ENCODE measurements at places on chromosomes 5 and 9.

- no peak for DNase-seq
Measured at GRCh38 chr9:69622676-69623075, 49.5 kb downstream of the APBA1 start.

- no peak for DNase-seq
Measured at GRCh38 chr5:18465833-18466681, 831.8 kb downstream of the TAF11L14 start.

- no peak for DNase-seq
Measured at GRCh38 chr5:153459051-153459743, 31.3 kb upstream of the GRIA1 start.

GRCh38 chr5:122985006-122985700 is 51.4 kb downstream of the PPIC start:
- DNase-seq = no peak

DNA sequence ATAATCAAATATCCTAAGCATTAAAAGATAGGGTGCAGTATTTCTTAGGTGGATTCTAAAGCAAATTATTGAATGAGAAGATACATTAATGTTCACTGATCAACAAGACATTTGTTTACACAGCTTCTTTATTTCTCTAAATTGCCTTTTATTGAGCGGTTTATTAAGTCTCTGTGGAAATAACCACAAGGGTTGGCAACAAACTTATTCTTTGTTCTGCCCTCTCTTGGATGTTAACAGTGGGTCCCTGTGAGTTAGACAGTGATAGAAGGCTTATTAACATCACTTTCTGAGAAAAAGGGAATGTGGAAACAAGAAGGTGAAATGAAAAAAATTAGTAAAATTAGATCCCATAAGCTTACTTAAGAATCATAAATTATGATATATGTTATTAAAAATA is 82.7 kb upstream of the C6 start:
- DNase-seq = no peak

GRCh38 chr5:1366514-1366913 is 21.6 kb upstream of the CLPTM1L start:
- no peak for DNase-seq

GRCh38 chr9:98128316-98128715 is 9.3 kb upstream of the TRIM14 start:
- DNase-seq = no peak

GRCh38 chr5:61620699-61621182 is 288.7 kb downstream of the ZSWIM6 start:
- DNase-seq = no peak

DNA sequence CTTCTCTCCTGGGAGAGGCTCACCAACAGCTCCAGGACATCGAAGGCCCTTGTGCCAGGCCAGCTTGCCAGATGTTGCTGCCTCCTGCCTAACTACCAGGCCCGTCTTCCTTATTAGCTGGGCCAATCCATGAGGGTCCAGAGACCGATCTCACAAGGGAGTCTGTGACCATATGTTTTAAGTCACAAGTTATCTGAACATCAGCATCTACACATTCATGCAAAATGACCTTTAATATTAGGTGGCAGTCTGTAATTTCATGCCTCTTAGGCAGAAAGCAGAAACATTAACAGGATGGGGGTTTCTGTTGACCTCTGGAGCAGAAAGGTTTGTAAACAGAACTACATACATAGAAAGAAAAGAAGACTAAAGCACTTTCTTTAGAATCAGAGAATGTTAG is 75.1 kb upstream of the SLC25A51 start:
- no peak for DNase-seq

DNA sequence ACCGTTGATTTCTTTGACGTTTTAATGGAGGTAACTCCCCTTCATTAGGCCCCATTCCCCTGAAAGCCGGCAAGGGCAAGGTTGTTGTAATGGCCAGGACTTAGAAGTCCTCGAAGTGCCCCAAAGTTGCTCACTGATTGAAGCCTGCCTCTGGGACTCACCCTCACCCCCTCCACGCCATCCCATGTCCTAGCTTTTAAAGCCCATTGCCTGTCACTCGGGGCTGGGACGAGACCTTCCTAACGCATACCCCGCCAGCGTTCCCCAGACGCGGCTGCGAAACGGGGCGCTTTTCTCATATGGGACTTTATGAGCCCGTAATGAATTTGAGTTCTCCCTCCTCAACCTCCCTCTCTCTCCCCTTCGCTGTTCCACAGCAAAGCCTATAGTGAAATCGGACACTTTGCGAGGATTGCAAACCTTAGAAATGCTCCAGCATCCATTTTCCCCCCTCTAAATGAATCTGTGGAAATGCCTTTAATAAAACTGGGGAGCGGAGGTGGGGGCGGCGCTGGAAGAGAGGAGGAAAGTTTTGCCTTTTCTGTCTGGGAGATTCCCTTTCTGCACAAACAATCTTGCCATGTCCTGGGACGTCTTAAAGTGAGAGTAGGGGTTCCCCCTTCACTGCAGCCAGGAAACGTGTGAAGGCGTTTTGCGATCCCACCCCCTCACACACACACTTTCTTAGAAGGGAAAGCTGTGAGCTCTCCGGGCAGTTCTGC is 1.5 kb downstream of the PAPPA start:
- no peak for DNase-seq

DNA sequence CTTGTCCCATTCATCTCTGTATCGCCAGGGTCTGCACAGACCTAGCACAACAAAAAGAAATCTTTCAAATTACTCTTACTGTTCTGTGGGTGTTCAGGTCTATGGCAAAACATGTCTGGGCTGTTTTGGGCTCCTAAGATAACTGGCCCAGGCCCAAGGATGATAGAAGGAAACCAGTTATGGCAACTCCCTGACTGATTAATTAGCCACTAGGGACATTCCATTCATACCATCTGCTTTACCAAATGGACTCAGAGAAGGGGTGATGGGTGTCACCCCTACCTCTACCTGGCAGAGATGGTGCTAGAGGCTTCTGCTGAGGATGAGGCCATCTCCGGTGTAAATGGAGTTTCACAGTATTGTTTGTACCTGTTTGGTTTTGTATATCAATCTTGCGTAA is 1.9 kb downstream of the SLC31A2 start:
- no peak for DNase-seq

DNA sequence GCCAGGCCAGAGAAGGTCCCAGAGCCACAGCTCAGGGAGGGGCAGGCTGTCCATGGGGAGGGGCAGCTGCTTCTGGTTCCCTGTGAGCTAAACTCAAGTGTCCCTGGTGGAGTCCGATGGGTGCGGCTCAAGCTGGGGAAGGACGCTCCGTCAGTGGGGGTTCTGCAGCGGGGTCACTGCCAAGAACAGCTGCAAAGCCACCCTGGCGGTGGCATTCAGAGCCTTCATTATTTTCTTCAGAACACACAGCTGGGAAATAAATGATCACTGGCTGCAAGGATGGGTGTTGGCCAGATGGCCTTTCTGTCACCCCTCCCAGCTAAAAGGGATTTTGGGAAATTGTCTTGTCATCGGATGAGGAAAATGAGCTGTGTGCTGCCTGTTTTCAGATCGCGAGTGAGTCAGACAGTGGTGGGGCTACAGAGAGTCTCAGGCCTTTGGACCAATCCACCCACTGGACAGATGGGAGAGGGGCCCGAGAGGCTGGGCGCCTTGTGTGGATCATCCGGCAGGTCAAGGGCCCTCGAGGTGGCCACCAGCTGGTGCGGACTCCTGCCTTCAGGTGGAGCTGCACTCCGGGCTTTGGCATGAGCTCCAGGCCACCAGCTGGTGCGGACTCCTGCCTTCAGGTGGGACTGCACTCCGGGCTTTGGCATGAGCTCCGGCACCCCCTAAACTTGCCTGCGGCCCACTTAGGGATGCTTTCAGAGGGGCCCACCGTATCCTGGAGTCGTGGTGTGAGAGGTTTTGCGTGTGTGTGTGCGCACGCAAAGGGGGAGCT is 17.9 kb upstream of the GFPT2 start:
- DNase-seq = no peak

- DNase-seq = no peak
Measured at GRCh38 chr9:111831371-111832108, 36.8 kb upstream of the SHOC1 start.

GRCh38 chr5:14109041-14109747 is 33.9 kb upstream of the TRIO start:
- DNase-seq = no peak

- DNase-seq = no peak
Measured at GRCh38 chr9:110922145-110922544, 116.1 kb downstream of the LPAR1 start.

GRCh38 chr5:56447232-56447631 is 214.1 kb upstream of the ANKRD55 start:
- no peak for DNase-seq

DNA sequence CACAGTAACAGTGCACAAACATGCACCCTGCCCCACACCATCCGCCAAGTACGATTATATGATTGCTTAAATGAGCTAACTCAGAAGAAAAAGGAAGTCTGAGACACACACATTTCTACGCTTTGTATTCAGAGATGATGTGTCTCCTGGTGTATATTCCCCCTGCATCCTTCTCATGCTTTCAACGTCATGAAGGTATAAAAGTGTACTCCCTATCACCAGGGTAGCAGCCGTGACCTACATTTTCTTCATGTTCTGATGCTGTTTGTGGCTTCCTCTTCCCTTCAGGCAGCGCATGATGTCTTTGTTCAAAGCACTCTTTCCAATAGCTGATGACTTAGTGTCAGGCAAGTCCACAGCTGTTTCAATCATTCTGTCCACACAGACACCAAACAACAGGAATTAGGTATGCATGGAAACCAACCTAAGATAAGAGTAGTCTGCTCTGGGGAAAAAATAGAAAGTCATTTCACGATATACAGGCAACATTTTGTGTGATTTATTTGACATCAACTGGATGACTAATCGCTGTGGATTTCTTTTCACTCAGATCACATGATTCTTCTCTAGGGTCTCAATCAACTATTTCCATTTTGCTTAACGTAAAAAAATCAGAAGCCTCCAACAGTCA is 269.4 kb upstream of the PTGER4 start:
- peak; percentile 81 for DNase-seq

DNA sequence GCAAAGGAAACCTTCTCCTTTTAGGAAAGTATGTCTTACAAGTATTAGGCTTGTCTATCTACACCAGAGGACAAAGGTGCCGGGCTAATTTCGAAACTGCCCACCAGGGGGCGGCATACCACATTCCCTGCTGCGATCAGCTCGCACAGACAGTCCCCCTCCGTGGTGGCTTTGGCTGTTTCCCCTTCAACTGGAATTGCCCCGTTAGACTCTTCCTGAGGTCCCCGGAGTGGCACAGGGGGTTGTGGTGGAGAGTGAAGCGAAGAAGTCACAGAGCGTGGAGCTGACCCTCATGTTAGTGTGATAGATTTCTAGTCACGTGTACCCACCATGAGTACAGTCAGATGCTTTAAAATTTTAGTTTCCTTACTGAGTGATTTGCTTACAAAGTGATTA is 17.5 kb downstream of the PTTG1 start:
- DNase-seq = peak; percentile 68

DNA sequence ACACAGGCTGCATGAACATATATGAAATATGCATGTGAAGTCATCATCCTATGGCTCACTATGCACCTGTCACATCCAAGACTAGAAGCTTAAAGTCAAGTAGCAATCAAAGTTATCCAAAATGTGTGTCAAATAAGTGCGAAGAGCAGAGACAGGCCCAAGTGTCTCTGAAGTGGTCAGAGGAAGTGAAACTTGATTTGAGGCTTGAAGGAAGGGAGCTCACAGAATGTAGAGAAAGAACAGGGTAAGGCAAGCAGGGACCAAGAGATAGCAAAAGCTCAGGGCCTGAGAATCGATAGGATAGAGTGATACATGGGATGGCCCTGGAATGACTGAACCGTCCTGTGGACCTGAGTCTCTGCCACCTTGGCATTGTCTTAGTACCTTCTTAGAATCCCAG is 274.3 kb upstream of the TRPC7 start:
- DNase-seq = no peak

DNA sequence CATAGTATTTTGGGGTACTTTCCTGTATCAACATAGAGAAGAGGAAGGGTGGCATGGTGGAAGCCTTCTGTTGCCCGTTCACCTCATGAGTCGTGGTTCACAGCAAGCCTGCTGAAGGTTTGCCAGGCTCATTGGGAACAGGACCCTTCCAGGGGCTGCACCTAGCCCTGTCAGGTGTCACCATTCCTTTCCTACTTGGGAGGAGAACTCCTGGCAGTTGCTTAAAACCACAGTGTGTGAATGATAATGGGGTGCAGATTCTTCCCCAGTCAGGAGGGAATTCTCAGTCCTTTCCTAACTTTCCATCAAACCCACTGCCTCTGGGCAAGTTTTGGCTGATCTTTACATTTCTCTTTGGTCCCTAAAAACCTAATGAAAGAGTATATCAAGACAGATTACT is 99.4 kb upstream of the CTNND2 start:
- no peak for DNase-seq

DNA sequence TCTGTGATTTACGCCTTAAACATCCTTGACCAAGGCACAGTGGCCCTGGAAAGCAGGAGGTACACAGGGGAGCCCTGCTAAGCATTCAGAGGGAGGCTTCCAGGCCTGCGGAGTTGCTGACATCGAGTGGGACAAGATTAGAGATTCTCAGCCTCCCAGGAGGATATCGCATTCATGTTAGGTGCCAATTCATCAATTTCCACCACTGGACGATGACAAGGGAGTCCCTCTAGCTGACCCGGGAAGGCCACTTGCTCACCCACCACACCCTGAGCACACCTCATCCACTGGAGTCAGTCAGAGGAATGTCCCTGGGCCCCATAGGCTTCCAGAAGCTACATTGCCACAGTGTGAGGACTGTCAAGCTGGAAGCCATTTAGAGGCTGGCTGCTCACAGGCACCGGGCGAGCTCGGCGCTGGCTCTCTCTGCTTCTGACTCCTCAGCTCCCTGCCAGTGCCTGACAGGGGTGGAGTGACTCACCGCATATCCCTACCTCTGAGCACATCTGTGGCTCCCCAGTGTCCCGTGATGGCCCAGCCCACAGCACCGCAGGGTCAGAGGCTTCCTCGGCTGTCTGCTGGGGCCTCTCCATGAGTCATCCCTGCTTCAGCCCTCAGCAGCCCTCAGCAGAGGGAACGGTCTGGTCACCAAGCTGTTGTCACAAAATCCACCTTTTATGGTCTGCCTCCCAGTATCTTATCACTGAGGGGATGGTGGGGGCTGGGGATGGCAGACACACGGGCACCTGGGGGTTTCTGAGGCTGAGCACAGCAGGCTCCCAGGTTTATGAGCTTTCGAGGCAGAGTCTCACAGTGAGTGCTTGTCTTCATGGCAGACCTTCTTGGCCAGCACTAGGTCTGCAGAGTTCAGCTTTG is 117.5 kb downstream of the ZNF608 start:
- no peak for DNase-seq

GRCh38 chr9:73093740-73094379 is 57.8 kb upstream of the ANXA1 start:
- DNase-seq = no peak

GRCh38 chr5:69213513-69214215 is 21.0 kb upstream of the CDK7 start:
- no peak for DNase-seq

GRCh38 chr9:35826071-35826701 is 2.3 kb downstream of the FAM221B start:
- no peak for DNase-seq
